BE2C (cell line): ENCODE measurements at places on chromosomes 5 and 9.

DNA sequence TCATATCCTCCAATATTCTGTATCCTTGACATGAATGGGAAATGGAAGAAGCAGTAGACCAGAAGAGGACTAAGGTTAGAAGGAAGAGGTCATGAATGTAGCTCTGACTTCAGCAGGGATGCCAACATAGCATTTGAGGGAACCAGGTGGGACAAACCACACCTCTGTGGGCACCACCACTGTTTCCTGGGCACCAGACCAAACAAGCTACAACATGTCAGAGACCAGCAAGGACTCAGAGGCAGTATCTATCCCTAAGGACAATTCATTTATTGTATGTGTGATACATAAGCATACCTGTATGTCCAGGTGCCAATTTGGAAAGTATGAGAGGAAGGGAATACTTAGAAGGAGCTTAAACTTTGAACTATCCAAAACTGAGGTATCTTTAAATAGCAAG, 192.8 kb downstream of the MAN2A1 start:
- DNase-seq = no peak

DNA sequence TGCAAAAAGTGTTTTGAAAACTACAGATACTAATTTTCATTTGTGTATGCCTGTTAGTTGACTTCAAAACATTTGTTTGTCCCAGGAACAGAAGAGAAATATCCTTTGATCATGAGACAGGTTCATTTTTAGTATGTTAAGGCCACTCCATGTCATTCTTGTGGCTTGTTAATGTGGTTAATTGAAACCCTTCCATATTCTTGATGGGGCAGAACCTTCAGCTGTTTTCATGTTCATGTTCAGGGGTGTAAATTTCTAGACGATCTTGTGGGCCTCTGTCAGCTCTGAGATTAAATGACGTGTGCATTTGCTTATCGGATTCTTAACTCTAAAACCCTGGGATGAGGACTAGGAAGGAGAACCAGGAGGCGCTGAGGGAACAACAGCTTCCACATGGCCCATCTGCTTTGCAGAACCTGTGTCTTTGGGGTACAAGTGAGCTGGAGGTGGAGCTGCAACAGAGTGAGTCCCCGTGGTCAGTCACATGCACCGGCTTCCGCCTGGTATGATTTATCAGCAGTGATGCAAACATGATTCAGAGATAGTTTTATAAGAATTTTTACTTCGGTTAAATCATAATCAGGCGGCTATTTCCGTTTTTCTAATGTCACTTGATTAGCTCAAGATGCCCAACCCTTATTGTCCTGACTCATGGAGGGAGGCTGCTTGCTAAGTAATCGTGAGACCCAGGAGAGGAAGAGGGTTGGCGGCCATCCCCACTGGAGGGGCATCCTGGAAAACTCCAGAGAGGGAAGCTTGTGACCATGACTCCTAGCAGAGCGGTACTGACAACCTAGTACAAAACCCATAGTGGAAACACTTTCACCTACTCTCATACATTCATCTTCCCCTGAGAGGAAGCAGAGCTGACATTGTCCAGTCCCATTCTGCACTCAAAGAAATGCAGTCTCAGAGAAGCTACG, 138.4 kb downstream of the C9orf152 start:
- no peak for DNase-seq

DNA sequence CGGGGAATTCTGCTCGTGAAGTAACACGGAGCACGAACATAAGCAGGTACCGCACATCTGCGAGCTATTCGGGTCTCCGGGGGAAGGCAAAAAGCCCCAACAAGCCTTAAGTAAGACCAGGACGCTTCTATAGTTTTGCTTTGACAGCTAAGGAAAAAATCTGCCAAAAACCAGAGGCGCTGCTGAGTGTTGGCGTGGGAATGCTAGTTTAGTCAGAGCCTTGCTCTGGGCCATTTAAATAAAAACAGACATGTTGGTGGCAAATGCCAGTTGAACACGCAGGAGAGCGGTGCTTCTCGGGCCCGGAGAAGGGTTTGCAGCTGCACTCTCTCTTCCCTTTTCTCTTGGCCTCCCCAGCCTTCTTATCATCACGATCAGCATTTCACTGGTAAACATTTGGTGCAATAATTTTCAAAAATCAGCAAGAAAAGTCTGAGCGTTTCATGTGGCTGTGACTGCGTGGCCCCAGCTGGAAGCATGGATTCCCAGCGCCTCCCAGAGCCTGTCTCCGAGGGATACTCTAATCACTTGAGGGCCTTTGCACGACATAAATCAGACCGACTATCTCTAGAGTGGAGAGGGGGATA, 6.4 kb upstream of the NOTCH1 start:
- no peak for DNase-seq

DNA sequence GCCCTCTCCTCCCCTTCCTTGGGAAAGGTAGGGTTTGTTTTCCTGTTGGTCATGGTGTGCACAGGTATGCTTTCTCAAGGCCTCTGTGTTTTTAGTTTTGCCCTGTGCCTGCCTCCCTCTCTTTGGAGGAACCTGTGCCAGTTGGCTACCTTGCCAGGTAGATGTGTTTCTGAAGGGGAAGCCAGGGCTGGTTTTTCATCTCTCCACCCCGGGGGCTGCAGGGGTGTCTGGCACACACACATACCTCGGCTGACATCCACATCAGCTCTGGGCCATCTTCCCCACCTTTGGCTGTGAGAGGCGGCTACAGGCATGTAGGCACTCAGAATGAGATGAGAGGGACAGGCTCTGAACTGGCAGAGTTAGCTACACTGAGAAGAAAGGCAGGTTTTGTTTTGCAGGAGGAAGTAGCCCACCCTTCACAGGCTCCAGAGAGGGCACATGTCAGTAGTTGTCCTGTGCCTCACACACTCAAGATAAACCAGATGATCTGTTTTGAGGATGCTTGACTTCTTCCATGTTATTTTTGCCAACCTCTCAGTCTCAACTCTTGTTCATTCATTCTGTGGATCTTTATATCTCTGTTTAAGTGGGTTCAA, 9.7 kb downstream of the RGMB start:
- no peak for DNase-seq

- no peak for DNase-seq
Observed at GRCh38 chr9:35106343-35106730, 3.4 kb upstream of the STOML2 start.
